ENCODE measurements at places on chromosomes 4 and X.
A peak's percentile ranks its signal among the peaks of the same experiment; 100 is the strongest.

DNA sequence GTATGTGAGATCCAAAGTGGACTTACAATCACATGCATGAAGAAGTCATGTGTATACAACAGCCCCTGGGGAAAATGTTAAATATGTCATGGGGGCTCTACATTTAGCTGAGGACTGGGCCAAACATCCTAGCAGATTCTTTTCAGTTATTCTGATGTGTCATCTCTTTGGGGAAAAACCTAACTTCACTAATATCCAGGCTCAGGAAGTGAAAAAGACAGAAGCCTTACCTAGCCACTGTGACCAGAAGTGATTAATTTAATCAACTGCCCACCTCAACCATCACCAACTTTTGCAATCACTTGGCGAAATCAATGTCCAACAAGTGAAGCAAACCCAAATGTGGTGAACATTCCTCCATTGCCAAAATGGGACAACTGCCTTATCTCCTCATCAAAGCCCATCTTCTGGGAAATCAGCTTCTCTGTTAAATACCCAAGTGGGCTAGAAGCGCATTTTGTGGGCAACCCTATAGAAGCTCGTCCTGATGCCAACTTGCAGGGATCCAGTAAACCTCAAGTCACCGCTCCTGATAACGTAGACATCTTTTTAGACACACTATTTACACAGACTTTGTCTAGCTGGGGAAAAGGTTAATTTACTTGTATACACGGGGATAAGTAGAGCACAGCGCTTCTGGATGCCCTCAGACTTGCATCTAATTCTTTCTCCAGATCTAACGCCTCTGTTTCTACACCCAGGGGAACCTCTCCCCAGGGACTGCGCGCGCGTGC lies 1.4 kb upstream of the HHIP start:
- DNase-seq, result no peak

DNA sequence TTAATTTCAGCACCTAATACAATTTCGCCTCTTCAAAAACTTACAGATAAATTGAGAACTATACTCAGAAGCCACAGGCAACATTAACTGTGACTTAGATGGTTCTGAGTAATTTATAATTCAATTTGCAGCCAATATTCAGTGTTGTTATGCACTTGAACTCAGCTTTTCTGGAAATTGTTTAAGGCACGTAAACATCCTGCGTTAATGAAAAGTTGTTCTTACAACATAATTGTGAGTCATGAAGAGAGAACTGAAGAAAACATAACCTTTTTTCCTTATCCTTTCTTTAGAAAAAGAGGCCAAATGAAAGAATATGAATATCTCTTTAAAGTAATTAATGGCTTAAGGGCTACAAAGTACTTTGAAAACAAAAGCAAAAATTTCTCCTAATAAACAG lies 16.6 kb upstream of the H2AZ1 start:
- peak; percentile 48 for DNase-seq

DNA sequence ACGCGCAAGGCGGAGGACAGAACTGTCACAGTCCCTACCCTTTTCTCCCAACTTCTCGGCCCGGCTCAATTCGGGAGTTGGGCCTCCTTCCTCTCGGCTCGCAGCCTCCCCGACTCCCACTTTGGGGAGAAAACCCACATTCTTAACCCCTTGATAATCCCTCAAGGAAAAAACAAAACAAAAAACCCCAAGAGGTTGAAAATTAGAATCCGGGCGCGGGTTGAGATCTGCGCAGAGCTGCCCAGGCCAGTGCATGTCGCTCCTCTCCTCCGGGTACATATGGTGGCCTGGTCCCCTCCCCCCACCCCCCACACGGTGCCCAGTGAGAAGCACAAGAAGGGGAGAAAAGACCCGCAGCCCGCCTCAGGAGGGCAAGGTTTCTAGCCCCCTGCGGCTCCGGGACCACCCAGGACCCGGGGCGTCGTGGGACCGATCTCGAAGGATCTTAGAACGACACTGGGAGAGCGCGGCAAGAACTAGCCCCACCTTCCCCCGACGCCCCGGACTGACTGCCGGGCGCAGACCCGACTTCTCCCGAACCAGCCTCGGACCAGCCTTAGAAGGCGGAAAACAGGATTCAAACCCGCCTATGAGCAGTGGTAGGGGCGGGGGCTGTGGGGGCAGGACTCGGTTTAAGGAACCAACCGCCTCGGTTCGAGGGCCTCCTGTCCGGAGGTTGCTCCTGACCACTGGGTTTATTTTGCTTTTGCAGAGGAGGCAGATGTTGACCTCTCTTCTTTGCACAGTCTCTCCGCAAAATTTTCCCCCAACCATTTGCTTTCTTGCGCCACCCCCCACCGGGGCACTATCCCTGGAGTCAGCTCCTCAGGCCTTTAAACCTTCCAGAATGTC lies 2.5 kb upstream of the PDGFRA start:
- DNase-seq, result no peak

GRCh38 chrX:53950130-53950733 lies 94.0 kb downstream of the PHF8 start:
- DNase-seq, result no peak

DNA sequence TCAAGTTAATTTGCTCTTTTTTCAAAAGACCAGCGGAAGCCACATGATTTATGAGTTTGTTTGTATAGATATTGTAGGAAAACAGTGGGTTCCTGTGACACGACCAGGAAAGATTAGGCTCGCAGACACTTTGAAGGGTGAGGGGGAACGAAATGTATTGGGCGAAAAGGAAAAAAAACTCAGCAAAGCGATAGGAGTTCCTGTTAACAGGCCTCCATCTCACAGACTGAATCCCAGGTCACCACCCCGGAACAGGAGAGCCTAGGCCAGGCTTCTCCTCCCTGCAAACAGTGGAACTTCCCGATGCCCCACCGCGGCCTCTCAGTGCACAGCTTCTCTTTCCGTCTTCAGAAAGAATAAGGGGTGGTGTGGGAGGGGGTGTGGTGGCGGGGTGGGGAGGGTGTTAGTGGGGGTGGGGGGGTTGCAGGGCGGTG lies 181.8 kb upstream of the GPRIN3 start:
- DNase-seq, result no peak

DNA sequence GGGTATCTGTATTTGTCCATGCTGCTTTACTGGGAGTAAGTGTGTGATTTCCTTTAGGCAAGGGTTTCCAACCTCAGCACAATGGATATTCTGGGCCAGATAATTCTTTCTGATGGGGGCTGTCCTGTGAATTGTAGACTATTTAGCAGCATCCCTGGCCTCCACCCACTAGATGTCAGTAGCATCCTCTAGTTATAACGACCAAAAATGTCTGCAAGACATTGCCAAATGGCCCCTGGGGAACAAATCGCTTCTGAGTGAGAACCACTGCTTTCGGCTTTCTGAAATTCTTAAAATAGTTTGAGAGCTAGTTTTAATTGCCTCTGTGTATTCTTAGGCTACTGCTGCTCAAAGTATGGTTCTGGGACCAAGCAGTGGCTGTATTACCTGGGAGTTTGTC lies 81.2 kb upstream of the GPM6B start:
- peak; percentile 7 for DNase-seq

DNA sequence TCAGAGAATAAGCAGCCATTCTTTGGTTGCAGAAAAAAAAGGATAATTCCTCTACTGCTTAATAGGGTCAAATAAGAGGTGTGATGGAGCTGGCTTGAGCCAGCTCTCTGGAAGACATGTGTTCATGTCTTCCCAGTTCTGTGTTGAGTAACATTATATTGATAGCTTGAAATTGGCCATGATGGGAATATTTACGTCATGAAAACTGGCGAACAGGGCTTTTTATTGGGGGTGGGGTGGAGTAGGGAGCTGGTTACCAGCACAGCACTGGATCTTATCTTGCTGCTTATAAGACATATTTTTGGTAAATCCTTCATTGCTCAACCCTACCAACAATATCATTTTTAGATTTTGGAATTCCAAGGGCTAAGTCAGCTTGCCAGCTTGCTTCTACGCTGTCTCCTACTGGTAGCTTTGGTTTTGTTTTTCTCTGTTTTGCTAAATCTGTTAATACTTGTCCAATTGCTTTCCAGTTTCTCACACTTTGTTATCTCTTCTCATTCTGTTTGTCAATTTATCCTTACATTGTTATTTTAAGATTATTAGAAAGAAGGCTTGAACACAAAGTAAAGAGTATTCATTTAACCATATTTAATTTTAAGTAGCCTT lies 25.3 kb upstream of the GBA3 start:
- DNase-seq, result no peak

GRCh38 chr4:44583393-44583792 lies 68.0 kb downstream of the YIPF7 start:
- DNase-seq, result no peak

- DNase-seq, result no peak
Observed at GRCh38 chr4:30722359-30723200, 2.4 kb downstream of the PCDH7 start.

DNA sequence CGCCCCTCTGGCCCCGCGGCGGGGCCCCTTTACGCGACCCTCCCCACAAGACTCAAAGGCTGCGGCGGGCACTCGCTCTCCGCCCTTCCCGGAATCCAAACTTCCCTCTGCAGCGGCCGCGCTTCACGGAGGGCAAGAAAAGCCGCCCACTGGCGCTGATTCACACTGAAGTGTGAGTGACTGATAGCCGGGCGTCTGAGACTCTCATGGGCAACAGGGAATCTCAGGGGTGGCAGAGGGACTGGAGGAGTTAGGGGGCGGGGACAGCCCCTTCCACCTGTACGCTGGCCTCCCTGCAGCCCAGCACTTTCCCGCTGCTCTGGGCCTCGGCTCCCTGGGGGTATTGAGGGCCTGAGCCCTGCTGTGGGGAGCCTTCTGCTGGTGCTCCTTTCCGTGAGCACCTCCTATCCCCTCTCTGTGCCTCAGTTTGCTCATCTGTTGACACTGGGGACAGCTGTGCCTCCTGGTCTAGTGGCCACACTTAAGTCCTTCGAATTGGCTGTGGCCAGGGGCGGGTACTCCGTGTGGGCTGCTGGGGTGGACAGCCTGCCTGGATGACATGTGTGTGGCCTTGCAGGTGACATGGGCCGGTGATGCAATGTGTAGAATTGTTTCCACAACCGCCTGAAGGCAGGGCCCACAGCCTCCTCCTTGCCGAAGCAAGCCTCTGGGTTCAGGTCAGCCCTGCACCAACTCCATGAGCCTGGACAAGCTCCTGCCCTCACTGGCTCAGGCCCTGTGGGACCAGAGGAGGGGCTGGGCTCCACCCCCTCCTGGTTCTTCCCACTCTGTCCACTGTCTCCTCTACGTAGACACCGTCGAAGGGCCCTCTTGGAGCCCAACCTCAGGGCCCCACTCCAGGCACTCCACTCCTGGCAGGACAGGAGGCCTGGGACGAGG lies 951 bp downstream of the SH3BP2 start:
- DNase-seq, result peak; percentile 41

GRCh38 chr4:181293014-181293413 lies 950.2 kb upstream of the TENM3 start:
- DNase-seq, result no peak

- DNase-seq, result peak; percentile 14
Observed at GRCh38 chrX:39950018-39950688, 147.6 kb downstream of the BCOR start.

DNA sequence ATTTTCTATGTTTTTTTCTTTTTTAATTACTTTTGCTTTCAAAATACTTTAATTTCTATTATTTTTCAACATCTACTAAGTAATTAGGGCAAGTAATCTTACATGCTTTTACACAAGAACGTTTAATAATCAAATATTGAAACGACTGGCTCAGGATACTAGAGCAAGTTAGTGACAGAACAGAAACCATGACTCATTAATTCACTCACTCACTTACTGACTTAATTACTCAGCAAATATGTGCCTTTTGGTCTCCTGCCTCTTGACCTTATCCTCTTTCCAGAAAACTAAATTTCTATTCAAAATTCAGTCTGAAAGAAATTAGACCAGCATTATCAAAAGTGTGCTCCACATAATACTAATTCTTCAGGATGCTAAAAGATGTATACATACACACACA lies 314.9 kb upstream of the TEX13C start:
- no peak for DNase-seq

- DNase-seq, result no peak
Observed at GRCh38 chr4:77872723-77873445, 10.3 kb downstream of the MRPL1 start.

DNA sequence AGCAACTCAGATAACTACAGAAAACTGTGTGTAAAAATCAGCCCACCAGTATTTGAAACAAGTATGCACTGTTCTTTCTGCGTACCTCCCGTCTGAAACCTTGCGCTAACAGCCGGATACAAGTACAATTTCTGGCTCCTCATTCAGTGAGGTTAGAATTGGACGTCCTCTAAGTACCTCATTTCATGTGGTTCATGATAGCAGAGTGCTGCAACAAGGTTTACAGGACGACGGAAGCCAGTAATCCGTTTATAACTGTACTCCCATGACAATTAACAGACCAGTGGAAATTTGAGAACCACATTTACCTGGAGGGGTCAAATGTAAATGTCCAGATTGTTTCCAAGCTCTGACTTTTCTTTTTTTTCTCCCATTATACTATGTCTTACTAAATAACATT lies 52.9 kb upstream of the TENM3 start:
- no peak for DNase-seq

DNA sequence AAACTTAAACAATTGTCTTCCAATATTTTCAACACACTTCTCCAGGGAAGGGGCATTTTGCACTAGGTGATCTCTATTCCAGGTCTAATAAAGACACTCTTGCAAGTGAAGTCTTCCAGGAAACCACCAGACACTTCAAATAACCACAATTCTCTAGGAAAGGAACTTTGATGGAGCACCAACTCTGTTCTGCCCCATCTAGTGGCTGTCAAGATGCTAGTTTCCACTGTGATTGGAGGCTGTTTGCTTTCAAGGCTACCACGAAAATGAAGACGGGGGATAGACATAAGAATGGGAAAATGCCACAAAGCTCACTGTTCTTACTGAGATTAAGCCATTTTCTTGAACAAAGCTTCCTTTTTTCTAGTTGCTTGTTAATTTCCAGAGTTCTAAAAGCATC lies 100.6 kb upstream of the F9 start:
- DNase-seq, result peak; percentile 0

DNA sequence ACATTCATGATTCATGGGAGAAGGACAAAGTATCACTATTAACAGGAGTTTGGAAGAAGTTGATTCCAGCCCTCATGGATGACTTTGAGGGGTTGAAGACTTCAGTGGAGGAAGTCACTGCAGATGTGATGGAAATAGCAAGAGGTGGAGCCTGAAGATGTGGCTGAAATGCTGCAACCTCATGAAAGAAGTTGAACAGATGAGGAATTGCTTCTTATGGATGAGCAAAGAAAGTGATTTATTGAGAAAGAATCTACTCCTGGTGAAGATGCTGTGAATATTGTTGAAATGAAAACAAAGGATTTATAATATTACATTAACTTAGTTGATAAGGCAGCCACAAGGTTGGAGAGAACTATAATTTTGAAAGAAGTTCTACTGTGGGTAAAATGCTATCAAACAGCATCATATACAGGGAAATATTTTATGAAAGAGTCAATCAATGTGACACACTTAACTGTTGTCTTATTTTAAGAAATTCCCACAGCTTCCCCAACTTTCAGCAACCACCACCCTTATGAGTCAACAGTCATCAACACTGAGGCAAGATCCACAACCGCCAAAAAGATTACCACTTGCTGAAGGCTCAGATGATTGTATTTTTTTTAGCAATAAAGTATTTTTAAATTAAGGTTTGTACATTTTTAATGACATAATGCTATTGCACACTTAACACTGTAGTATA lies 302.6 kb downstream of the CBLL2 start:
- DNase-seq, result peak; percentile 51

- no peak for DNase-seq
Observed at GRCh38 chr4:186642530-186642929, 81.1 kb downstream of the FAT1 start.

Data from HCEC 1CT (cell line).